ENCODE measurements at places on chromosomes 2 and 18. TPM values are rescaled to one million over a fixed set of nuclear protein-coding genes. Genes with fewer than 3 reads are reported as not detected.

ZNF638 gene
- 100 TPM for total RNA-seq

CCDC102B gene
- 12.4 TPM for total RNA-seq

COL4A4 gene
- total RNA-seq = 26.1 TPM

DYTN gene
- not detected for total RNA-seq

TEKT4 gene
- not detected for total RNA-seq

TSPYL6 gene
- total RNA-seq = 0.11 TPM

DNA sequence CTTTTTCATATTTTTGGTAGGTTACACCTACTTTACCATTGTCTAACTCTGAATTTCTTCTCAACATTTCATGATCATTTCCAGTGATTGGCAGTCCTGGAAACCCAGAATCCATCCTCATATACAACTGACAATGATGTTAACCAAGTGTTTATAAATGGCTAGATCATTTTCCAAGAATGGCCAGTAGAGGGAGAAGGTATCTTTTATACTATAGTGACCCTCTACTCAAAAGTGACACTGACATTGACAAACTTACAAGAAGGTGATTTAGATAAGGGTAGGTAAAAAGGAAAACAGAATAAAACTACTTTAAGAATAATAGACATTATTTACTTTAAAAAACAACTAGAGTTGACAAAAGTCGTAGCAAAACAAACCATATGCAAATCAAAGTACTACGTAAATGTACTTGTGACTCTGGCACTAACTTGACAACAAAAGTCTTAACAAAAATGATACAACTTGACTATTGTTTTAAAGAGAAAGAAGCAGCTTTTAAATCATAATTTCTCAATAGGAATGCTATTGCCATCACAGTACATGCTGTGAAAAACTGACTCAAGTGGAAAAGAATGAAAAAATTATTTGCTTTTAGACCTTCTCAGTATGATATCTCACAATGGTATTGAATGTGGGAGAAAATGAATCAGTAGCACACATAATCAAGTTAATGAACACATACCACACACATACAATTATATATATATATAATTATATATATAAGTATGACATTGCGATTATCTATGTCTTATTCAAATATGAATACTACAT lies 76.6 kb upstream of the GRB14 start:
- no peaks in the 10 kb centered on the region for H3K4me1 ChIP-seq
- H3K27me3 ChIP-seq = no peaks in the 10 kb centered on the region
- DNase-seq = no peak

DNA sequence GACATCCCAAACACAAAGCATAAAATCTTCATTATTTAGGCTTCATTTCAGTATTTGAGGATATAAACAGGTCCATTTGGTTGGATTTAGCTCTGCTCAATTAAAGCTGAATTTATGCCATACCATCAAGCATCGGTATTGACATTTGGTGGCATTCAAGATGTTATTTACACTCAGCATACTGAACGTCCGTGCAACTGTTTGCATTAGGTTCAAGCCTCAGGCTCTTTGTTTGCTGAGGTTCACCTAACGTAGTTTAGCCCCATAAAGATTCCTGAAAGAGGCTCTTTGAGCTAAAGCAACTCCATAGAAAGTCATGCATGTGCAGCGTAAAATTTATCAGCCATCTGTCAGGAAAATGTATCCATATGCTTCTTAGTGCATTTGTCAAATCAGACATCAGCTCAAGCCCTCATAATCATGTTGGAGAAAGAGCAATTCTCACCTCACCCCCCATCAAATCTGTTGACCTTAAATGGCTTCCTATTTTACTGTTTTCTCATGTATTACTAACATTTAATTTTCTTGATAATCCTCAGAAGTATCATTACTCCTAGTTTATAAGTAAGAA lies 366.9 kb downstream of the EPHA4 start:
- H3K4me3 ChIP-seq = no peak overlapping the region
- H3K27ac ChIP-seq = no peak overlapping the region
- H3K27me3 ChIP-seq = no peaks in the 10 kb centered on the region
- H3K36me3 ChIP-seq = no peaks in the 10 kb centered on the region
- no peak for DNase-seq

- H3K4me1 ChIP-seq = no peaks in the 10 kb centered on the region
- H3K27me3 ChIP-seq = no peaks in the 10 kb centered on the region
- no peak overlapping the region for H3K27ac ChIP-seq
Observed at GRCh38 chr2:158381205-158381604, 75.3 kb downstream of the CCDC148 start.

DNA sequence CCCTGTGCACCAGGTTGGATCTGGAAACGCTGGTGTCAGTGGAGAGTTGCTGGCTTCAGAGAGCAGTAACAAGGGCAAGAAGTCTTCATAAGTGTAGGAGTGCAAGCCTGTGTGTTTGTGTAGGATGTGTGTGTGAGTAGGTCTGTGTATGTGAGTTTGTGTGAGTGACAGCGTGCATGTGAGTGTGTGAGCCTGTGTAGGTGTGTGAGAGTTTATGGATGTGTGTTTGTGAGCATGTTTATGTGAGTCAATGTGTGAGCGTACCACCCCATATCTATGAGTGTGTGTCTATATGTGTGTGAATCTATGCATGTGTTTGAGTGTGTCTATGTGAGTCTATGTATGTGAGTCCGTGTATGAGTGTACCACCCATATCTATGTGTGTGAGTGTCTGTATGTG lies 86.5 kb upstream of the ATG16L1 start:
- DNase-seq = no peak
- no peak overlapping the region for H3K4me3 ChIP-seq
- no peaks in the 10 kb centered on the region for H3K4me1 ChIP-seq
- H3K27ac ChIP-seq = no peak overlapping the region

DNA sequence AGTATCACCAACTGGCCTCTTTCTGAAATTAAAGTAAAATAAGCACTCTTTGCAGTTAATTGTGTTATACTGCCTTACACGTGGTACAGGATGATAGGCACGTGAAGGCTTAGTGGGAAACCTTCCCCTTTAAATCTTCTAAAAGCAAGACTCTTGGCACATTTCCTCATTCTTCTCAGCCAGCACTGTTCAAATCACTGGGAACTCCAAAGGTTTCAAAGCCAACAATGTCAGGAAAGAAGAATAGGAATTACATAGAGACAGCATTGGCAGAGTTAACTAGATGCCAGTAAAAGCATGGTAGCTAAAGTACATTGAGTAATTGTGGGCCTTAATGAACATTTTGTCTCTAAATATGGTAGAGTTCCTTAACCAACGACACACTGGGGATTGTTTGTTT lies 96.4 kb downstream of the DTNA start:
- H3K27me3 ChIP-seq = no peaks in the 10 kb centered on the region
- no peak overlapping the region for H3K4me3 ChIP-seq
- no peaks in the 10 kb centered on the region for H3K36me3 ChIP-seq
- no peak for DNase-seq
- no peaks in the 10 kb centered on the region for H3K4me1 ChIP-seq
- H3K27ac ChIP-seq = no peak overlapping the region

DNA sequence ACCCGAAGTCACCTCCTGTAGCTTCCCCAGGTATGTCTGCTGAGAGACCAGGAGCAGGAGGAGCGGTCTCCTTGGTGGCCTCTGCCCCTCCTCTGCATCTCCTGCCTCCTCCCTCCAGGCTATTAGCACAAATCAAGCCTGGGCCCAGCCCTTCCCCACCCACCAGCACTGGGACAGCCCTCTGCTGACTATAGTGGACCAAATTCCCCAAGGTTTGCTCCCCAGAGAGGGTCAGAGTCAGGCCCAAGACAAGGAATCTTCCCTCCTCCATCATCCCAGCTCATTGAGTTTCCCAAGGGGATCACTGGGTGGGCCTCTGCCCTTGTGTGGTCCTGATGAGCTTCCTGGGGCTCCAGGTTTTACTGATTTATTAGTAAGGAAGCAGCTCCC lies 62.1 kb downstream of the EMILIN2 start:
- H3K4me3 ChIP-seq = no peak overlapping the region
- no peaks in the 10 kb centered on the region for H3K36me3 ChIP-seq
- H3K27me3 ChIP-seq = peaks cover 5% of the 10 kb centered on the region
- peaks cover 7% of the 10 kb centered on the region for H3K4me1 ChIP-seq

DNA sequence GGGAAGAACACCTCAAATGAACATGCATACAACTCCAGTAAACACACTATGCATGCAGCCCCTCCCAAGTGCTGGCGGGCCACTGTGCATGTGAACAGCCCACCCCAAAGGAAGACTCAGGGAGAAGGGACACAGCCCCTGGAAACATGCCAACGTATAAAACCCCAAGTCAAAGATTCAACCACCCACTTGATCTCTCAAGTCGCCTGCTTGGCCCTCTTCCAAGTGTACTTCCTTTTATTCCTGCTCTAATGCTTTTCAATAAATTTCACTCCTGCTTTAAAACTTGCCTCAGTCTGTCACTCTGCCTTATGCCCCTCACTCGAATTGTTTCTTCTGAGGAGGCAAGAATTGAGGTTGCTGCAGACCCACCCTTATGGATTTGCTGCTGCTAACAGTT lies 139.1 kb downstream of the C1D start:
- no peak overlapping the region for H3K4me3 ChIP-seq
- H3K4me1 ChIP-seq = no peaks in the 10 kb centered on the region
- H3K36me3 ChIP-seq = no peaks in the 10 kb centered on the region
- DNase-seq = no peak

- no peak for DNase-seq
- no peak overlapping the region for H3K4me3 ChIP-seq
- no peaks in the 10 kb centered on the region for H3K4me1 ChIP-seq
- no peak overlapping the region for H3K27ac ChIP-seq
Observed at GRCh38 chr2:204586444-204587180, 41.3 kb downstream of the PARD3B start.

DNA sequence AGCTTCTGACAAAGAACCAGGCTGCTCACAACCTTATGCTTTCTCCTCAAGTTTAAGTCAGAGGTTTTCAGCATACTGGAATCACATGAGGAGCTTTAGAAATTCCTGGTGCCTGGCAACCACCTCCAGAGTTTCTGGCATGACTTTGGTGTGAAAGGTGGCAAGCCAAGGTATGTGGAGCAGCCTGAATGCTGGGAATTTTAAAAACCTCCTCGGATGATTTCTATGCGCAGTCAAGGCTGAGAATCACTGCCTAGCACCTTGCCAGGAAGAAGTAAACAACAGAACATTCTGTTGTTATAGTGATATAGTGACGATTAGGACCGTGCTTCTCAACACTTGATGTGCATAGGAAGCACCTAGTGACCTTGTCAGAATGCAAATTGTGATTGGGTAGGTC lies 11.7 kb downstream of the CCBE1 start:
- H3K36me3 ChIP-seq = no peaks in the 10 kb centered on the region
- H3K27ac ChIP-seq = no peak overlapping the region
- H3K4me1 ChIP-seq = no peaks in the 10 kb centered on the region
- peak; percentile 29 for DNase-seq

- H3K36me3 ChIP-seq = no peaks in the 10 kb centered on the region
- H3K4me1 ChIP-seq = no peaks in the 10 kb centered on the region
- no peak overlapping the region for H3K27ac ChIP-seq
- H3K4me3 ChIP-seq = no peak overlapping the region
Observed at GRCh38 chr2:239471011-239471792, 70.4 kb upstream of the HDAC4 start.

DNA sequence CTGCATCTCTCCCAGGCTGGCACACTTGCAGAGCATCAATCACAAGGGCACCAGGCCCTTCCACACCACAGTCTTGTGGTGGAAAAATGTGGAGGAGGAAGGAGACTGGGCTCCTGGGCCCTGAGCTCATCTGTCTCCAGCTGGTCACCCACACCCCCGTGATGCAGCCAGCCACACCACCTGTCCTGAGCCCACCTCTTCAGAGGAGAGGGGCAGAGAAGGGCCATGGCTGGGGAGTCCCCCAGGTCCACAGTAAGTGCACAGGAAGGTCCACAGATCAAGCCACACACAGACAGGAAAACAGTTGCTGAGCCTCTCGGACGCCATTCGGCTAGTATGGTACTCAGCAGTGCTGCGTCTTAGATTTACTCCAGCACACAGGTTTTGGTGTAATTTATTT lies 203.5 kb upstream of the SALL3 start:
- no peaks in the 10 kb centered on the region for H3K36me3 ChIP-seq
- no peaks in the 10 kb centered on the region for H3K27me3 ChIP-seq
- H3K27ac ChIP-seq = no peak overlapping the region
- no peak overlapping the region for H3K4me3 ChIP-seq
- DNase-seq = no peak

DNA sequence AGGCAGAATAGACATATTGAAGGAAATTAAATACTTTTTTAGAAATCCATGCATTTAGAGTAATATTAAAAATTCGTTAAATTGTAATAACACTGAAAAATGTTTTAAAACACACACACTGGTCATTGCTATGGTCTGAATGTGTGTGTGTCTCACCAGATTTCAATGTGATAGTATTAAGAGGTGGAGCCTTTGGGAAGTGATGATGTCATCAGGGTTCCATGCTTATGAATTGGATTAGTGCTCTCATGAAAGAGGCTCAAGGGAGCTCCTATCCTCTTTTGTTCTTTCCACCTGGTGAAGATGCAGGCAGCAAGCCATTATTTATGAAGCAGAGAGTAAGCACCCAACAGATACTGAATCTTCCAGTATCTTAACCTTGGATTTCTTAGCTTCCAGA lies 441.8 kb downstream of the CDH2 start:
- no peak for DNase-seq
- H3K27ac ChIP-seq = no peak overlapping the region
- H3K4me1 ChIP-seq = no peaks in the 10 kb centered on the region
- no peaks in the 10 kb centered on the region for H3K36me3 ChIP-seq
- no peak overlapping the region for H3K4me3 ChIP-seq

DNA sequence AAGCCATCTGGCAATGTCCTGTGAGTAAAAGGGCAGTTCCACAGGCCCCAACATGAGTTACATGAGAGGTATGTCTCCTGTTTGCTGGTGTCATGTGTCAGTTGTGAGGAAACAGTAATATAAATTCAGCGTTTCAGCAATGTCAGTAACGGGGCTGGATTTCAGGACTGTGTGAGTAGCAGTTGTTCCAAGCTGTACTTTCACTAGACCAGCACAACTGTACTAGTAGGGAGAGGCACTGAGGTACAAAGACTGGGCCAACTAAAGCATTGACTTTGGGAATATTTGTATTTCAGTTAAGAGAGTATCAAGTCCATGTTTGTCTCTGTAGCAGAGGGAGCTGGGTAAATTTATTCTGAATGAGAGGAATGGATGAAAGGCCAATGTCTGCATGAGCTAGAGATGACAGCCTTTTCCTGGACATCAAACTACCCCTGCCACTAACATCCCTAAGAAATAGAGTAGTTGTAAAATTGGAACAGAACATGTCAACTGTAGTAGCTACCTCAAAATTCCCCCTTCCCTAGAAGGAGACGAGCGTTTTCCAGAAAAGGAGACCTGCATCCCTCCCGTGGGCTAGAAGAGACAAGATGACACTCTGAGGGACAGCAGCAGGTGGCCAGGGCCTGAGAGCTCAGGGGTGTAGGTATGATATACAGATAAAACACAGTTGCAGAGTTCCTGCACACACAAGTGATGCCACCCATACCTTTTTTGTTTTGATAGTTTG lies 24.4 kb downstream of the EIF4E2 start:
- DNase-seq = no peak
- H3K36me3 ChIP-seq = peaks cover 19% of the 10 kb centered on the region
- H3K27ac ChIP-seq = no peak overlapping the region
- H3K4me3 ChIP-seq = no peak overlapping the region

- H3K36me3 ChIP-seq = no peaks in the 10 kb centered on the region
- H3K27me3 ChIP-seq = peaks cover 8% of the 10 kb centered on the region
- DNase-seq = no peak
- H3K4me1 ChIP-seq = peaks cover 9% of the 10 kb centered on the region
Observed at GRCh38 chr2:209369656-209370055, 54.2 kb upstream of the MAP2 start.

- H3K27ac ChIP-seq = no peak overlapping the region
- peaks cover 11% of the 10 kb centered on the region for H3K4me1 ChIP-seq
- no peak for DNase-seq
- no peaks in the 10 kb centered on the region for H3K27me3 ChIP-seq
- H3K36me3 ChIP-seq = no peaks in the 10 kb centered on the region
Observed at GRCh38 chr18:46909497-46909896, 7.8 kb downstream of the PIAS2 start.
